ENCODE measurements at places on chromosomes 4 and X. TPM values are rescaled to one million over a fixed set of nuclear protein-coding genes. Genes with fewer than 3 reads are reported as not detected.

DNA sequence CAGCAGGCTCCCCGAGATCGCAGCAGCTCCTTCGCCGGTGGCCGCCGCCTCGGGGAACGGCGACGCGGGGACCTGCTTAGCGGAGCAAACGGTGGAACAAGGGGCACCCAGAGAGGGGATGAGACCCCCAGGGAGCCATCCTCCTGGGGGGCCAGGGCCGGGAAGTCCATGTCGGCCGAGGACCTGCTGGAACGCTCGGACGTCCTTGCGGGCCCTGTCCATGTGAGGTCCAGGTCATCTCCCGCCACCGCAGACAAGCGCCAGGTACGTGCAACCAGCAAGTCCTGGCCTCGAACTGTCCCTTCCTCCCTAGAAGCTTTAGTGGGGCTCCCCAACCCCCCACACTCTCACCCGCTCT, 156.3 kb downstream of the SOWAHB start:
- DNase-seq, result no peak

Gene XK
- total RNA-seq, result 0.05 TPM

Gene RAB39B
- total RNA-seq, result 0.14 TPM

DNA sequence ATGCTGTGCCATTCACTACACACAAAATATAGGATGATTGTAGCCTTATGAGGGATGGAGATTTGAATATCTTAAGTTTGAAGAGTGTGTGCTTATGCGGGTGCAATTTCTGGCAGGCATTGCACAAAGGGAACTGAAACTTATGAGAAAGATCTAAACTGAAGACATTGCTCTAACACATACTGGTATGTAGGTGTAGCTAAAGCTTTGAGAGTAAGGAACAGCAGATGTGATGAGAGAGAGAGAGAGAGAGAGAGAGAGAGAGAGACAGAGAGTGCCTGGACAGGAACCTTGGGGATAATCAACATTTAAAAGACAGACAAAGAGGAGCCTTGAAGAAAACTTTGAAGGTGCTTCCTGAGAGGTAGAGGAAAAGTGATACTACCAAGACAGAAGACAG, 379.7 kb downstream of the SPRY1 start:
- no peak for DNase-seq

GRCh38 chrX:41152221-41152620, 67.0 kb downstream of the USP9X start:
- no peak for DNase-seq

Gene PNMA6F
- not detected for total RNA-seq

DNA sequence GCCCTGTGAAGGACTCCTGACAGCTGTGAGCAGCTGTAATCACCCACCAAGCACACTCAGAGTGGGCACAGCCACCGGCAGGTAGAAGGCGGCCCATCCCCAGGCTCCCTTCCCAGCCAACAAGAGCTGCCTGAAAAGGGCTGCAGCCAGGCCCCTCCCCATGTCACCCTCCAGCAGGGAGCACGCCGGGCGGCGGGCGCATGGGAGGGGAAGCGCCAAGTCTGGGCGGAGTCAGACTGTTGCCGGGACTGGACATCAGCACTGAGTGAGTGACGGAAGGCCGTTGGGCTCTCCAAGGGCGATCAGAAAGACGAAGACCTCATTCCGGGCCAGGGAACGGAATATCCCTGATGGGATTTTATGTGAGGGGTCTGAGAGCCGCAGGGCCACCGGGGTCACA, 82.1 kb downstream of the PPP2R2C start:
- DNase-seq, result no peak

DNA sequence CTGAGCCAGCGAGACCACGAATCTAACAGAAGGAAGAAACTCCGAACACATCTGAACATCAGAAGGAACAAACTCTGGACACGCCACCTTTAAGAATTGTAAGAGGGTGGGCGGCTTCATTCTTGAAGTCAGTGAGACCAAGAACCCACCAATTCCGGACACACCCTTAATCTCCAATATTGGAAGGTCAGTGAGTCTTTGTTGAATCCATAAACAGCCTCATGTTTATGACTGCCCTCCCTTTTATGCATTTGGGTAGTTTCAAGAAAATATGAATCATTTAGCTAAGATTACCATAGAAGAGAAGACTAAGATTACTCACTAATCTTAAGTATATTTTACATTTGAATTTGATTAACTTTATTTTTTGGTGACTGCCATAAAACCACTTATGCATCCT, 48.5 kb downstream of the VCX2 start:
- DNase-seq, result no peak

DNA sequence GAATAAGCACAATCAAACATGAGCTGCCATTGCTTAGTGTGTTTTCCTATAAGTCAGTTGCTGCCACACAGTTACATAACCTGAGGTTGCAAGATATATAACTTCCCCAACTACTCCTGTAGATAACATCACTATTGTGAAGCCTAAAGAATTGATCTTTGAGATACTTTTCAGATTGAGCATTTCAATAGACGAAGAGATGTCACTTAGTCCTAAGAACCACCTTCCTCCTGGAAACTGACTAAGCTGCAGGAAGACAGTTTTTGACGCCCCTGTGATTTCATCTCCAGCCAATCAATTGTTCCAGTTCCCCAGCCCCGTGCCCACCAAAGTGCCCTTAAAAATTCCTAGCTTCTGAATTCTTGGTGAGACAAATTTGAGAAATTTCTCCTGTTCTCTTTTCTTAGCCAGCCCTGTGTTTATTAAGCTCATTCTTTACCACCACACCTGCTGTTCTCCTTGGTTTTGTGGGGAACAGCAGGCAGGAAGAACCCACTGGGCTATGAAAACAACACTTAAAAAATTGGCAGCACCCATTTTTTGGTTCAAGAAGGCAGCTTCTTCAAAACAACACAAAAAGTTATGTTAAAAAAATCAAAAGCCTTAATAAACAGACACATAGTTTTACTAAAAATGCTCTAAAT, 317.1 kb upstream of the PABPC4L start:
- DNase-seq, result no peak

DNA sequence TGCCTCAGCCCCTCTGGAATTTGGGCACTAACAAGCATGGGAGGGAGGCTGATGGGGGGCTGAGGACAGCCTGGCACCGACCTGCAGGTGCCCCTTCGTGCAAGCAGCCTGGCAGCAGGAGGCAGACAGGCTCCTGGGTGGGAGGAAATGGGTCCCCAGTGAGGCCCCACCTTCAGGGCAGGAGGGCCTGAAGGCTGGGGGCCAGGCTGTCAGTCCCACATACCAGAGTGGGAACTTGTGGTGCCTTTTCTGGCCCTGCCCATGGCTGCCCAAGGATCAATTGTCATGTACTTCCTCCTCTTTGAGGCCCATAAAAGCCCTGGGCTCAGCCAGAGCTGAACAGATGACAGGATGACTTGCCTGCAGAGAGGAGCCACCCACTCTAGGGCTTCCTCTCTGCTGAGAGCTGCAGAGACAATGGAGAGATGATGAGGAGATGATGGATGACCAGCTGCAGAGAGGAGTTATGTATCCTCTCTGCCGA, 141.0 kb downstream of the PDHA2 start:
- no peak for DNase-seq

- peak; percentile 2 for DNase-seq
Observed at GRCh38 chr4:20288846-20289512, 37.3 kb downstream of the SLIT2 start.

Data from dermis blood vessel endothelial cell (primary cell).